ENCODE measurements at places on chromosomes 2 and 18.

GRCh38 chr2:77469106-77469505 is 53.1 kb downstream of the LRRTM4 start:
- no peak for DNase-seq

DNA sequence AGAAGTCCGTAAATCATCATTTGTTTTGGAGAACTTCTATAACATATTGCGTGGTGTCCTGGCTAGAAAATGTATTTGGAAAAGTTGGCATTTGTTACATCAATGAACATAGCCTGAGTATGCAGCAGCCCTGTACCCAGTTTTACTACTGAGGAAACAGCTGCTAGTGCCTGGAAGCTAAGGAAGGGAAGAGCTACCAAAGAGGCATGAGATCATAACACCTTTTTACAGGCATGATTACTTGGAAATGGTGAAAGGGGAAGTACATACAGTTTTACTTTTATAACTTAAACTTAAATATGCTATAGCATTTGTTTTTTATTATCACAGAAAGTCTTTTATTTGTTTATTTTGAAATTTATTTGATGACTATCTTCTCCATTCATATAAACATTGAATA is 128.4 kb upstream of the MC4R start:
- DNase-seq: no peak

- no peak for DNase-seq
These were observed 377.8 kb downstream of the LNPK start for GRCh38 chr2:175624211-175624761.

GRCh38 chr2:40120026-40120425 is 331.9 kb downstream of the SLC8A1 start:
- no peak for DNase-seq

- no peak for DNase-seq
These were observed 47.2 kb downstream of the RAD51AP2 start for GRCh38 chr2:17470855-17471641.

- DNase-seq: no peak
These were observed 42.6 kb upstream of the ASXL2 start for GRCh38 chr2:25920786-25921415.

DNA sequence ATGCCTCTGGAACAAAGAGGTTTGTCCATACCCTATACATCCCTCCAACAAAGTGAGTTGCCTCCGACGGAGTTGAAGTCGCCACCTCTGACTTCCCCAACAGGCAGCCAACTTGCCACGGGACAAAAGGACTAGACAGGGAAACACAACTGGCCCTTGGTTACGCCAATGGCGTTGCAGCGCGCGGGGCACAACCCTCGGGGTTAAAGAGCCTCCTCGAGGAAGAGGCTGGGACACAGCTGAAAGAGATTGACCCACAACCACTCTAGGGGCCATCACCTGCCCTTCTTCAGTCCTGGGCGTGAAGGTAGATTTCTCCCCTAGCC is 545 bp downstream of the GTF3C2 start:
- no peak for DNase-seq

DNA sequence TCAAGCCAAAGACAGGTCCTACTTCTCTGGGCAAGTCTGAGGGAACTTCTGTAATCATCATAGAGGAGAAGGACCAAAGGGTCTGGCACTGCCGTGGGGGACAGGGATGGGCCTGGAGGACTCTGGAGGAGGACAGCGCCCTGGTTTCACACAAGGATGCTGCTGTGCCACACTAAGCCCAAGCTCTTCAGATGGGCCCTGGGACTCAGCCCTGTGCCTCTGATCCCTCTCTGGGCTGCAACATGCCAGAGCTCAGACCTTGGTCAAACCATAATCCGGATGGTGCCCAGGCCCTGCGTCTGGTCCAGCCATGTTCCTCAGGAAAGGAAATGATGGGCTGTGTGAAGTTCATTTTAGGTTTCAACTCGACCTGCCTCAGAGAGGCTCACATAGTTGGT is 222.0 kb upstream of the COPS8 start:
- DNase-seq: no peak
